Large intestine (tissue), 12 donors: ENCODE measurements at places on chromosomes 5 and 9. TPM values are rescaled to one million over a fixed set of nuclear protein-coding genes. Genes with fewer than 3 reads are reported as not detected.

- no peaks in the 10 kb centered on the region for H3K36me3 ChIP-seq
- H3K4me1 ChIP-seq: no peaks in the 10 kb centered on the region
- no peak overlapping the region for H3K4me3 ChIP-seq
- DNase-seq: no peak
Observed at GRCh38 chr5:178902849-178903248, 7.1 kb downstream of the ZFP2 start.

- H3K4me3 ChIP-seq: no peak overlapping the region
- no peaks in the 10 kb centered on the region for H3K27me3 ChIP-seq
- H3K4me1 ChIP-seq: no peaks in the 10 kb centered on the region
- no peaks in the 10 kb centered on the region for H3K36me3 ChIP-seq
Observed at GRCh38 chr5:82991678-82992323, 85.4 kb downstream of the TMEM167A start.

DNA sequence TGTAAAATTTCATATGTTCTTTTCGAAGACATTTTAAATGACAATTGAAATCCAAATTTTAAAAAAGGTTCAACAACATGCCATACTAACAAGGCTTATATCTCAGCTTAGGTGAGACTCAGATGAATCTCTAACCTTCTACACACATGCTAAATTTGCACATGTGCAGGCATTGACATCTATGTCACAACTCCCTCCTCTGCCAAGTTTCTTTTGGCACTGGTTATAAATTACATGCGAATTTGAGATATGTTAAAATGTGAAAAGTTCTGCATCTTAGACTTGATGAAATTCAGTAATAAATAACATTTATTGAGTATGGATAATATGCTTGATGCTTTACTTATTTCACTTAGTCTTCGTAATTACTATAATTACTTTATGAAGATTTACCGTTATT lies 234.3 kb downstream of the TLE4 start:
- no peaks in the 10 kb centered on the region for H3K4me1 ChIP-seq
- H3K27ac ChIP-seq: no peak overlapping the region
- H3K4me3 ChIP-seq: no peak overlapping the region
- H3K36me3 ChIP-seq: no peaks in the 10 kb centered on the region

GRCh38 chr5:122941737-122942136 lies 94.8 kb downstream of the PPIC start:
- DNase-seq: no peak
- no peaks in the 10 kb centered on the region for H3K27me3 ChIP-seq
- no peak overlapping the region for H3K27ac ChIP-seq
- H3K4me3 ChIP-seq: no peak overlapping the region
- H3K36me3 ChIP-seq: peaks cover 10% of the 10 kb centered on the region

- no peaks in the 10 kb centered on the region for H3K4me1 ChIP-seq
- H3K27ac ChIP-seq: no peak overlapping the region
- H3K4me3 ChIP-seq: no peak overlapping the region
- no peaks in the 10 kb centered on the region for H3K36me3 ChIP-seq
- no peaks in the 10 kb centered on the region for H3K27me3 ChIP-seq
Observed at GRCh38 chr5:9497347-9497746, 48.5 kb downstream of the SEMA5A start.

- no peak overlapping the region for H3K27ac ChIP-seq
- H3K27me3 ChIP-seq: no peaks in the 10 kb centered on the region
- H3K36me3 ChIP-seq: peaks cover 20% of the 10 kb centered on the region
Observed at GRCh38 chr9:100111235-100111634, 12.2 kb downstream of the INVS start.

DNA sequence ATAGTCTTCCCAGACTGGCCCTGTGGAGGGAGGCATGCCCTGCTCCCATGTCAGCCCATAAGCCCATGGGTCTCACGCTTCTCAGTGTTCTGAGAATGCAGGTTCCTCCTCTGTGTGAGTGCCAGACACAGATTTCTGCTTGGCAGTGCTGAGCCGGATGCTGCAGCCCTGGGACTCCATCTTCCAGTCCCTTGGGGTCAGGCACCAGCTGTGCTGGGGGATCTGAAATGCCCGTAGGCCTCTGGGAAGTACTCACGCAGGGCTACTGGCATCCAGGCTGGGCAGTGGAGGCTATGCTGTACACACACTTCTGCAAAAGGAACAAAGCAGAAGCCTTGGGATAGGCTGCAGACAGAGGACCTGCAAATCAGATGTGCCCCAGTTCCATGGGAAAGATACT lies 1944.6 kb downstream of the EFNA5 start:
- H3K27me3 ChIP-seq: no peaks in the 10 kb centered on the region
- DNase-seq: no peak
- no peaks in the 10 kb centered on the region for H3K36me3 ChIP-seq
- H3K4me3 ChIP-seq: no peak overlapping the region
- no peaks in the 10 kb centered on the region for H3K4me1 ChIP-seq

GRCh38 chr5:93161661-93162654 lies 419.1 kb downstream of the NR2F1-AS1 start:
- no peak overlapping the region for H3K27ac ChIP-seq
- H3K27me3 ChIP-seq: no peaks in the 10 kb centered on the region
- no peaks in the 10 kb centered on the region for H3K4me1 ChIP-seq
- H3K4me3 ChIP-seq: no peak overlapping the region
- DNase-seq: no peak
- H3K36me3 ChIP-seq: no peaks in the 10 kb centered on the region

DNA sequence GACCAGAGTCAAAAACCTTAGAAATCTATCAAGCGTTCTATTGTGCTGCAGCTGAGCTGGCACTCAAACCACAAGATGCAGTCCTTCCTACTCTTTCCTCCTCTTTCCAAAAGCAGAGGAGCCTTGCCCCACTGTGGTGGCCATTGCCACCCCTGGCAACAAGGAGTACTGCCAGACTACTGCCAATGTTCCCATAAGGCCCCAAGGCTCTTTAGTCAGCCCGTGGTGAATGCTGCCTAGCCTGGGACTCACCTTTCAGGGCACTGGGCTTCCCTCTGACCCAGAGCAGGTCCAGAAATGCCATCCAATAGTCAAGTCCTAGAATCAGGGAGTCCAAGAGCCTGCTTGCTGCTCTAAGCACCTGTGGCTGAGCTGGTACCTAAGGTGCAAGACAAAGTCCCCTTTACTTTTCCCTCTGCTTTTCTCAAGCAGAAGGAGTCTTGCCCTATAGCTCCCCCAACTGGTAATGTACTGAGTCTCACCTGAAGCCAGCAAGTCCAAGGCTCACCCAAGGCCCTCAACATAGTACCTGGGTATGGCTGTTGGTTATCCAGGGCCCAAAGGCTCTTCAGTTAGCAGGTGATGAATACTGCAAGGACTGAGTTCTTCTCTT lies 219.4 kb downstream of the ATPSCKMT start:
- H3K27me3 ChIP-seq: no peaks in the 10 kb centered on the region
- H3K27ac ChIP-seq: no peak overlapping the region
- no peaks in the 10 kb centered on the region for H3K36me3 ChIP-seq
- no peak overlapping the region for H3K4me3 ChIP-seq
- no peaks in the 10 kb centered on the region for H3K4me1 ChIP-seq

DNA sequence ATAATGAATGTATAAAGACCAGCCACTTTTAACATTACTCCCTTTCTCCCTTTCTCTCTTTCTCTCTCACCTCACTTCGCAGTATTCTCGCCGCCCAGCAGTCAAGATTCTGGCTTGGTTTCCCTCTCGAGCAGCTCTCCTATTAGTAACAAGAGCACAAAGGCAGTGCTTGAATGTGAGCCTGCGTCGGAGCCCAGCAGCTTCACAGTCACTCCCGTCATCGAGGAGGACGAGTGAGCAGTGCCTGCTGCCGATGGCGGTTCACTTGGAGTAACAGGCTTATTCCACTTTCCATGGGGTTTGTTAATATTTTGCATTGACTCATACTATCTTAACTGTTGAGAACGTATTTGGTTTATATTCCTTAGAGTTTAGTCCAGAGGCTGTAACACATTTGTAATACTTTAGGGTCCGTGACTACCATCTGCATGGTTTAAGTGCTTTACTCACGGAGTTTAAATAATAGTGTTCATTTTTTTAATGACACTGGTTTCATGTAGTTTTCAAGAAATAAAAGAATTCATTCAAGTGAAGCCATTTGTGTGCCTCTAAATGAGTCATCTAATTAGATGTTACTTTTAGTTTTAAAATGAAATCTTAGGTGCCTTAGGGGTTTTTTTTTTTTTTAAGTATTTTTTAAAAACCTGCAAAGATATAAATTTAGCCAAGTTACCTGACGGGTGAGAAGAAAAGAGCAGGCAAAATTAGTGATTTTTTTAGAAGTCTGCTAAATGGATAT lies 8.4 kb upstream of the DMRT3 start:
- H3K27ac ChIP-seq: no peak overlapping the region
- H3K4me1 ChIP-seq: peaks cover 20% of the 10 kb centered on the region
- H3K4me3 ChIP-seq: no peak overlapping the region
- H3K36me3 ChIP-seq: no peaks in the 10 kb centered on the region
- no peak for DNase-seq

DNA sequence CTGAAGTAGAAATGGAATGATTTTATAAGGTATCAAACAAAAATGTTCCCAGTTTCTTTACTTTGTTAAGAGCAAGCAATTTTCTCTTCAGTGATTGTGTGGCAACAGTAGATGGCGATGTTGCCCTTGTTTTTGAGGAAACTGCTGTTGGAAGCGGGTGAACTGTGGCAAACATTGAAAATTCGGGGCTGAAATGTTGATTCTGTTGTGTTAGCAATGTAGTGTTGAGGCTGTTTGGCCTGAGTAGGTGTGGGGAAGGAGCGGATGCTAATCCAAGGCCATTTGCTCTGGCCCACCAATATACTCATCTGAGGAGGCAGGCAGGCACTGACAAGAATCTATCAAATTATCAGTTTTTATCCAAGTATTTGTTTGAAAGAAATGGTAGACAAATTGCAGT lies 129.8 kb downstream of the SLC12A2 start:
- no peaks in the 10 kb centered on the region for H3K4me1 ChIP-seq
- no peak overlapping the region for H3K27ac ChIP-seq
- H3K4me3 ChIP-seq: no peak overlapping the region
- DNase-seq: no peak

PCDHB7 gene
- 1.3 TPM for polyA plus RNA-seq

SH3GL2 gene
- 2.4 TPM for polyA plus RNA-seq

SLCO4C1 gene
- 24.9 TPM for polyA plus RNA-seq

FBP2 gene
- polyA plus RNA-seq: 0.25 TPM

ACSL6 gene
- 2.9 TPM for polyA plus RNA-seq

STC2 gene
- 1.3 TPM for polyA plus RNA-seq

TLX3 gene
- not detected for polyA plus RNA-seq
